ENCODE measurements at places on chromosomes 5 and 9. TPM values are rescaled to one million over a fixed set of nuclear protein-coding genes. Genes with fewer than 3 reads are reported as not detected.

CDH6 gene
- total RNA-seq: 36.2 TPM

FGF18 gene
- 5.3 TPM for total RNA-seq

NKD2 gene
- total RNA-seq: 18.0 TPM

SLC1A3 gene
- total RNA-seq: 183 TPM

SETX gene
- 97.5 TPM for total RNA-seq

SPEF2 gene
- total RNA-seq: 31.1 TPM

Data from camera-type eye (tissue), 1 donor.